Left ventricle myocardium inferior (tissue), 1 donor: ENCODE measurements at places on chromosomes 16 and 17.

GRCh38 chr16:82093666-82094300 is 58.7 kb downstream of the HSD17B2 start:
- DNase-seq = no peak

DNA sequence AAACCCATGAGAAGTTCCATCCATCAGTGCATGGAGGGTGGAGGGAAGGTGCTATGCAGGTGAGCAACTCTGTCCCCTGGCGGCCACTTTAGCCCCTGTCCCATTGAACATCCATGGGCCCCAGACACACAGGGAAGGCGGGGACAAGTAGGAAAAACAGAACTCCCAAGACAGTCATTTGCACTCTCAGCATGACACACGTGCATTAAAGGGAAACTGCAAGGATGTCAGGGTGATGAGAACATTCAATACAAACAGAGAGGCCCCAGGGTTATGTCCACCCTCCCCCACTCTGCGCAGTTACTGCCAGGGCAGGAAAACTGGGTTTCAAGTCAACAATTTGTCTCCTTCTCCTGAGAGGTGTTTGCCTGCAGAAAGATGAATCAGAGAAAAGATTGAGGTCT is 44.0 kb upstream of the AKTIP start:
- no peak for DNase-seq

DNA sequence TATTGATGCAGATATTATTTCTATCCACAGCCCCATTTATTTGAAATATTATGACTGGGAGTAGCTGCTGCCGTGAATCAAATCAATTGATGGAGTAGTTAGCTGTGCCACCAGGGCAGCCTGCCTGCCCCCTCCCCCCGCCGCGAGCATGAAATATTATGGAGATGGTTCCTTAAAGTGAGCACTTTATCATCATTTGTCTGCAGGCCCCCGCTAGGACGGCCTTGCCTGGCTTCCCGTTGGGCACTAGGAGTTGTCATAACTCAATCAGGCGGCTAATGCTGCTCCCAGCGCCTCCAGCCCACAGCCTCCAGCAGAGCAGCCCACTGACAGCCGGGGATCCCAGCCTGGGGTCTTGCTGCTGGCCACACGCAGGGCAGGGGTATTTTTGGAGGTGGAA is 173.9 kb downstream of the SALL1 start:
- DNase-seq = no peak

DNA sequence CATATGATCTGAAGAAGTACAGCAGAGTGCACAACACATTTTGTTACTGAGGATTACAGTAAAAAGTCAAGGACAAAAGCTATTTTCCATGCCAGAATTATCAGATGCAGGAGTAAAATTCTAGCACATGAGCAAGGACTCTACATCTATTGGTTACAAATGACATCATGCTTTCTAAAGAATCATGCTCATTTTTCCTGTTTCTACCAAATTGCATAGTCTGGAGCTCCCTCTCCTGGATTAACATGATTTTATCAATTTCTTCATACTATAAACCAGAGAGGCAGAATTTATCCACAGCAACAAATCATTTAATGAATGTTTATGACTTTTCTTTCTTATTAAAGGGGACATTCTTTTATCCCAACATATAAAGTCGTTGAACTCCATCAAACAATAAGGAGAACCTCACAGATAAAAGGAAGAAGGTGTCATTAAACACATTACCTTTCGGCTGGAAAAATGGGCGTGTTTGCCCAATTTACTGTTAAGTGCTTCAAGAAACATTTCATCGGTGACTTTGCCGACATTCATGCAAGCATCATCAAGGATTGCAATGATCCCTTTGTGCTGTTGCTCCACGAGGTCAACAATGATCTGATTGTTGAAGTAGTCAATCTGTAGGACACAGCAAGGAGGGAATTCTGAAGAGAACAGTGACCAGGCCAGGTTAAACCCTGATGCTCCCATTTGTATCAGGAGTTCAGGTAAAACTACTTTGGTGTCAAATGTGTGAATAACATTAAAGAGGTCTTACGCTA is 121.7 kb downstream of the MYO1D start:
- DNase-seq = no peak

GRCh38 chr16:87057211-87057881 is 259.8 kb downstream of the C16orf95 start:
- DNase-seq = no peak

- peak; percentile 32 for DNase-seq
Observed at GRCh38 chr16:12097523-12098428, 121.2 kb downstream of the SNX29 start.

DNA sequence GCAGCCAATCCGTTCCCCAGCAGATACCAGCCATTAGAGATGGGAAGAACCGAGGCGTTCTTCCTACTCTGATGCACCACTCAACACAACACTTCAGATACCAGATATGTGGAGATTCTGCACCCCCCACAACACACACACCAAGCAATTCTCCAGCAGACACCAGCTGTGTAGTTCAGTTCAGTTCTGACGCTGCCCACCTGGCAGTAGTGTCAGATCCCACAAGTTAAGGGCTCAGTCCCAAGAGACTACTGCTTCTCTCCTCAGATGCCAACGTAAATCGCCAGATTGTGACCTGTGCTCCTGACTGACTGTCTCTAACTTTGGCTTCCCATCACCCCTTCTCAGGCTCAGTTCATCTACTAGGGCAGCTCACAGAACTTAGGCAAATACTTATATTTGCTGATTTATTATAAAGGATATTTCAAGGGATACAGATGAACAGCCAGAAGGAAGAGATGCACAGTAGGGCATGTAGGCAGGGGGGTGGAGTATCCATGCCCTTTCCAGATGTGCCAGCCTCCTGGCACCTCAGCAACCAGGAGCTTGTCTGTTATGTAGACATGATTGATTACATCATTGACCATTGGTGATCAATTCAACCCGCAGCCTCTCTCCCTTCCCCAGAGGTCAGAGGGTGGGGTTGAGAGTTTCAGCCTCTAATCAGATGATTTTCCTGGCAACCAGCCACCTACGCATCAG is 110.6 kb downstream of the PRKCA start:
- no peak for DNase-seq

- DNase-seq = peak; percentile 43
Observed at GRCh38 chr16:88631384-88631783, 7.0 kb upstream of the IL17C start.

GRCh38 chr17:78889531-78889930 is 13.5 kb downstream of the CEP295NL start:
- no peak for DNase-seq

DNA sequence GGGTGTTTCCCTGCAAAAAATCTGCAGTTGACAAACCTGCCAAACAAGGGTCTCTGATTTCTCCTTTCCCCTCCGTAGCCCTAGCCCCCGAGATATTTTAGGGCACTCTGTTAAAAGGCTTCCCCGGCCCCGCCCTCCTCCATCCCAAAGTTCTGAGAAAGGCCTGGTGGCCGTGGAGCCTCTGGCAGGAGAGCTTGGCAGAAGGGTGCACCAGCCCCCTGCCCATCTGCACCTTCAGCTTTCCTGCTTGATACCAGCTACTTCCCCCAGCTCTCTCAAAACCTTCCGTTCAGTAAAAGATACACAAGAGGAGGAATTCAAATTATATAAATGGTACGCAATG is 711 bp upstream of the CANT1 start:
- no peak for DNase-seq

DNA sequence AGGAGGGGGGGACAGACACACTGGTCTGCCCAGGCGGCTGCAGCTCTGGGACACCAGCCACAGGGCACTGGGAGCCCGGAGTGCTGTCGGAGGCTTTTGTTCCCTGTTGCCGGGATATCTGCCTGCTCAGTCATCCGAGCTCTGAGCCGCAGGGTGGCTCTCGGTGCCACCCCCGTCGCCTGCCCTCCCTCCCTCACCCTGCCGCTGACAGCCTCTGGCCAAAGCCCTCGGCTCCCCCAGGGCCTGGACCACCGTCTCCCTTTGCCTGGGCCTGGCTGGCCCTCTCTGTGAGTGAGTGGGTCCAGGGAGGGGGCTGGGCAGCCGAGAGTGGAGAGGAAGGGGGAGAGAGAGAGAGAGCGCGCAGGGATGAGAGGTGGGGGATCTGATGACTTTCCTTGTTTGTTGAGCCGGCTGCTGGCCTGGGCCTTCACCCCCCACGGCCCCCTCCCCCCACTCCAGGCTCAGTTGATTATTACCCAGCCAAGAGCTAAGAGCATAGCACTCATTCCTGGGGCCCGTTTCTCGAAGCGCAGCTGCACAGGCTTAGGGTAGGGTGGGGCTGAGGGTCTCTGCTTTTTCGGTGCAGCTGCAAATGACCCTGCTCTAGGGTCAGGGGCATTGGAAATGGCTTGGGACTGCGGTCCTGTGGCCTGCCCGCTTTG is 2.7 kb downstream of the FOXJ1 start:
- no peak for DNase-seq
